ENCODE measurements at places on chromosomes 3 and 15.

DNA sequence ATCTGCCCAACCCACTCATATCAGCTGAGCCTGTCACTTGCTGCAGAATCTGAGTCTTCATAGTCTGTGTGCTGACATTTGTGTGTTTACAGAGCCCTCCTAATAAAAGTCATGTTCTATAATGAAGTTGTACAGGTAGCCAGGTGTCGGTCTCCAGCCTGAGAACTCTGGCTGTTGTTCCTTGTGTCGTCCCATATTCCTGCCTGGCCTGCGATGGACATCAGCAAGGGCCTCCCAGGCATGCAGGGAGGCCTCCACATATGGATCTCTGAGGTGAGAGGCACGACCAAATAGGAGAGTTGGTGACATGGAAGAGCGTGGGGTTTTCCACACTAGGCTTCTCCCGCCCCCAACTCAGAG lies 2.9 kb downstream of the VILL start:
- peak; percentile 19 for DNase-seq

GRCh38 chr3:144593881-144594280 lies 622.3 kb downstream of the DIPK2A start:
- DNase-seq, result no peak

DNA sequence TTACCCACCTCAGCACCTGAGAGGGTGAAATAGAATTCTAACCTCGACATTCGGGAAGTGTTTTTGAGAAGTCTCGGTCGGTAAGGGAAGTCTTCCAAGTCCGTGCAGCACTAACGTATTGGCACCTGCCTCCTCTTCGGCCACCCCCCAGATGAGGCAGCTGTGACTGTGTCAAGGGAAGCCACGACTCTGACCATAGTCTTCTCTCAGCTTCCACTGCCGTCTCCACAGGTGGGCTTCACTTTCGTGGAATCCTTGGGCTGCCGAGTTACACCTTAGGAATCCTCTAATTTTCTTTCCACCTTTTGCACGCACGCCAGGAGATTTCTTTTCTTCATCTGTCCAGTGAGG lies 775 bp downstream of the CCNDBP1 start:
- DNase-seq, result peak; percentile 57

DNA sequence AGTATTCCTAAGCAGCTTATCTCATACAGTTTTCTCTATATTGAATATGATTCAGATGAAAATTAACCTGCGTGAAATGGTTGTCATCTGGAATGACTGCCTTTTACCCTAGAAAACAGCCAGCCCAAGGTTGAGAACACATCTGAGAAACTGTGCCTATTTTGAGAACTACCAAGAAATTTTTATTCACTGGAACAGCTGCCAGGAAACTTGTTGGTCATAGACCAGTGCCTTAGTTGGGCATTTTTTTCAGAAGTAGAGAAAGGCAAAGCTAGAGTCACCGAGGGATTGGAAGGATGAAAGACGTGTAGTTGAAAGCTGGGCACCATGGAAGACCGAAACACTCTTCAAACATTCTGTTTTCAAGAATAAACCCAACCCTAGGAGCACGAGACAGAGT lies 277.1 kb downstream of the LPP start:
- no peak for DNase-seq

DNA sequence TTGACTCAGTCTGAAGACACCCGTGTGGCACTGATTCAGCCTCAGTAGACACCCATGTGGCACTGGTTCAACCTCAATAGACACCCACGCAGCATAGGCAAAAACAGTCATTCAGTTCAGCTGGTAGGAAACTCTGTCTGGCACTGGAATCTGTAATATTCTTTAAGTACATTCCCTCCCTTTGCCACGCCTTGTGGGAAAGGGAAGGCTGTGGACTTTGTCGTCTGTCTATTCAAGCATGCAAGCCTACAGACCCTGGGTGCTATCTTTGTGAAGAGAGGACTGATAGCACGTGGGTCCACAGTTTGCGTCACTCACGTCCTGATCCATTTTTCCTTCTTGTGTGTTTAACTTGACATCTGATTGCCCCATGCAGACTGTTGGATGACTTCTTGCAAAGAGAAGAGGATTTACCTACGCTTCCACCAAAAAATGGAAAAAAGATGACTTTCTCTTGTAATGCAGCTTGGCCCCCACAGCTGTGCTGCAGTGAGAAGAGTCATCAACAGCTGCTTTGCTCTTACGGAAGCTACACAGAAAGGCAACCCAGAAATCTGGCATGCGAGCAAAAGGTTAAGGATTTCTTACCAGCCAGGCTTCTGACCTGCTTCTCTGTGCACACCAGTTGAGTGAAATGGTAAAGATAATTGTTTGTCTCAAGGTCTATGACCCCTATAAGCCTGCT lies 278.1 kb downstream of the ULK4 start:
- DNase-seq, result no peak

DNA sequence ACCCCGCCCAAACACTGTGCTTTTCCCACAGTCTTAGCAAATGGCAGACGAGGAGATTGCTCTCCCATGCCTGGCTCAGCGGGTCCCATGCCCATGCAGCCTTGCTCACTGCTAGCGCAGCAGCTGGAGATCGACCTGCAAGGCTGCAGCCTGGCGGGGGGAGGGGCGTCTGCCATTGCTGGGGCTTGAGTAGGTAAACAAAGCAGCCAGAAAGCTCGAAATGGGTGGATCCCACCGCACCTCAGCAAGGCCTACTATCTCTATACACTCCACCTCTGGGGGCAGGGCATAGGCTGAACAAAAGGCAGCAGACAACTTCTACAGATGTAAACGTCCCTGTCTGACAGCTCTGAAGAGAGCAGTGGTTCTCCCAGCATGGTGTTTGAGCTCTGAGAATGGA lies 27.2 kb upstream of the WDR5B start:
- DNase-seq, result no peak

- no peak for DNase-seq
These were observed 14.1 kb downstream of the ANKRD34C start for GRCh38 chr15:79296583-79296982.

Data from erythroblast (primary cell).